ENCODE measurements at places on chromosomes 6 and 20.
A peak's percentile ranks its signal among the peaks of the same experiment; 100 is the strongest.

DNA sequence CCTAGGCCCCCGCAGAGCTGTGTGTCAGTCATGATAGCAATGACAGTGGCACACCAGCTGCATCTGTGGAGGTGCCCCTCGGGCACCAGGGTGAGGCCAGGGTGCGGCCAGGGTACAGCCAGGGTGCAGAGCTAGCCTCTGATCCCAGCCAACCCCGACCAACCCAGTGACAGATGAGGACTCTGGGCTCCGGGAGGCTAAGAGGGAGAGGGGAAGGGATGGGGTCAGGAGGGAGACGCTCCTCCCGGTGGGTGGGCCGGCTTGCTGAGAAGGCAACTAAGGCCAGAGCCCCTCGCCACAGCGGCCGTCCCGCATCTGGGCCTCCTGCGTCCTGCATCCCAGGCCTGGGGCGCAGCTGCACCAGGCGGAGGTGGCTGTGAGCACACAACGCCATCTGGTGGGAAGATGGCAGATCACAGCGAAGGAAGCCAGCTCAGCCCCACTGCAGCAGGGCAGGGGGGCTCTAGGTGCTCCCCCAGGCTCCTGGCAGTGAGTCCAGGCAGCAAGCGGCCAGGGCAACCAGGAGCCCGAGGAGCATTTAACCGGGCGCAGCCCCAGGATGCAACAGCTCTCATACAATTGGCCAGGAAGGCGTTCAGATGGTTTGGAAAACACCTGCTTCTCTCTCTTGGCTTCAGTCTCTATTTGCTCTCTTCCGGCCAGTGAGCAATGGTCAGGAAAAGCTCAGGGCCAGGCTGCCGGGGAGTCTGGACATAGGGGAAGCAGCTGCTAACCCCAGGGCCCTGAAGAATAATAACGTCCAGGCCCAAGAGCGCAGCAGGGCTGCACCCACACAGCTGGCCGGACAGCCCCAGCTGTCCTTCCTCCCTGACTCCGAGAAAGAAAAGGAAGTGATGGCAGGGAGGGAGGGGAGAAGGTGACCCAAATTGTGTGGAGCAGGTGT is 169.4 kb downstream of the TAF4 start:
- peak; percentile 8 for DNase-seq

DNA sequence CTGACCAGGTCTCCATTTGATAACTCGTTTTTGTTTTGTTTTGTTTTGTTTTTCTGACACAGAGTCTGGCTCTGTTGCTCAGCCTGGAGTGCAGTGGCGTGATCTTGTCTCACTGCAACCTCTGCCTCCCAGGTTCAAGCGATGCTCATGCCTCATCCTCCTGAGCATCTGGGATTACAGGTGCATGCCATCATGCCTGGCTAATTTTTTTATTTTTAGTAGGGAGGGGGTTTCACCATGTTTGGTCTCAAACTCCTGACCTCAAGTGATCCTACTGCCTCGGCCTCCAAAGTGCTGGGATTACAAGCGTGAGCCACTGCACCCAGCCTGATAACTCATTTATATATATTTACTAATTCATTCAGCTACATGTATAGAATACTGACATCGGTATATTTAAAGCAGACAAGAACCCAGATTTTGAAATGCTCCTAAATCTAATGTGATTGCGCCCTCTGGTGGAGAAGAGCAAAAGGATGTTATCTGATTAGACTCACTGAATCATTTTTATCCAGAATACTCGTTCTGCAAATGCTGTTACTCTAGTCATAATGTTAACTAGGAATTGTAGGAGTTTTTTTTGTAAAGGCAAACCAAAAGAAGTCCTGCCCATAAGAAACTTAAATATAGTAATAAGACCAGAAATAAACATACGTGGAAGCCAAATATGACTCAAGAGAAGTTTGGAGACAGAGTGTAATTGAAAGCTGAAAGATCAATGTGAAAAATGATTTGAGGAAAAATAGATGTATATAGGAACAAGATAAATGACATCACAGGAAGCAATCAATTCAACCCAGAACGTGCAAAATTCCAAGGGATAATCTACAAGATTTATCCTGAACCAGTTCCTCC is 5.3 kb upstream of the COL12A1 start:
- DNase-seq: peak; percentile 35

GRCh38 chr6:36924131-36924530 is 30.4 kb upstream of the PI16 start:
- DNase-seq: no peak

- no peak for DNase-seq
Measured at GRCh38 chr20:50731930-50732690, 730 bp downstream of the PARD6B start.

GRCh38 chr6:170167657-170168159 is 123.2 kb downstream of the DLL1 start:
- no peak for DNase-seq

- DNase-seq: no peak
Measured at GRCh38 chr6:52154381-52154780, 31.8 kb upstream of the IL17A start.

DNA sequence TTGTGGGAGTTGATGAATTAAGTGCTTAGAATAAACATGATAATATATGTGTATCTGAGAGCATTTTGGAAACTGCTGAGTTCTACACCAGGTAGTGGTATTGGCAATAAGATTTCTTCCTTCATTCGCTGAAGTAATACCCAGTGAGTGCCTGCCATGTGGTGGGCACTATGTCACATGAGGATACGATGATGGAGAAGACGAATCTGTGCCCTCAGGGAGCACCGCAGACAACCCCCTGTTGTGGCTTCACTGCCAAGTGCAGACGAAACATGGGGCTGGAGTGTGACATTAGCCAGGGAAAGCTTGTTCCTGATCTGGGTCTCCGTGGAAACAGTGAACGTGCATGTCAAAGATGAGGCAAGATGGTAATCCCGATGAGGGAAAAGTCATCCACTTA is 7.9 kb downstream of the ZNF76 start:
- no peak for DNase-seq

DNA sequence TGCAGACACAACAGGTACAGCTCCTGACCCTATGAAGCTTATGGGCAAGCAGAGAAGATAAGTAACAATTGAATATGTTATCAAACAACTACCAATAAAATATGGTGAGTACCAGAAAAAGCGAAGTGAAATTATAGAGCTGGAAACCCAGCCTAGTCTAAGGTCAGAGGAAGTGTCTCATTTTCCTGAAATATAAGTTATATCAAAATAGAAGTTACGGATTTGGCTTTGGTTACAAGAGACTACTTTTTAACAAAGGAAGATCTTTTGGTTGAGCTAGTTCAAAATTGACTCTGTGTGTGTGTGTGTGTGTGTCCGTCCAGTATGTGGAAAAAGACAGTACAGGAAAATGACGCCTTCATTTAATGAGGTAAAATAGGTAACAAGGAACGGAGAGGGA is 8.9 kb downstream of the STX11 start:
- DNase-seq: no peak

Data from activated CD4-positive, alpha-beta T cell treated with anti-CD3 and anti-CD28 coated beads, Interleukin-2, amount 50 U/mL, for 1 hour (primary cell).